ENCODE measurements at places on chromosomes 7 and 10. TPM values are rescaled to one million over a fixed set of nuclear protein-coding genes. Genes with fewer than 3 reads are reported as not detected.

CTAGE4 gene
- polyA plus RNA-seq = not detected

LGI1 gene
- polyA plus RNA-seq = not detected

NPC1L1 gene
- not detected for polyA plus RNA-seq

AKR1D1 gene
- polyA plus RNA-seq = not detected

HOXA9 gene
- polyA plus RNA-seq = not detected

TFR2 gene
- 0.58 TPM for polyA plus RNA-seq

SPDYE2B gene
- 0.30 TPM for polyA plus RNA-seq

SLC13A1 gene
- polyA plus RNA-seq = not detected

HABP2 gene
- polyA plus RNA-seq = not detected

SLC16A12 gene
- not detected for polyA plus RNA-seq

ZNF853 gene
- 1.4 TPM for polyA plus RNA-seq

GIMAP8 gene
- polyA plus RNA-seq = 0.09 TPM

CFAP70 gene
- not detected for polyA plus RNA-seq

TACC2 gene
- polyA plus RNA-seq = not detected

CLDN3 gene
- polyA plus RNA-seq = not detected

TRIP6 gene
- 2.5 TPM for polyA plus RNA-seq

PDK4 gene
- 3.8 TPM for polyA plus RNA-seq

CALHM3 gene
- not detected for polyA plus RNA-seq

LRRD1 gene
- polyA plus RNA-seq = not detected

CCDC172 gene
- polyA plus RNA-seq = not detected

STEAP2 gene
- polyA plus RNA-seq = not detected

PIK3AP1 gene
- polyA plus RNA-seq = 170 TPM

HTR5A gene
- not detected for polyA plus RNA-seq

IFIT5 gene
- 22.2 TPM for polyA plus RNA-seq

TDRD1 gene
- polyA plus RNA-seq = not detected

ACSL5 gene
- polyA plus RNA-seq = 89.1 TPM

PNLIPRP1 gene
- polyA plus RNA-seq = not detected

MCM10 gene
- not detected for polyA plus RNA-seq
